ENCODE measurements at places on chromosomes 11 and 22.

DNA sequence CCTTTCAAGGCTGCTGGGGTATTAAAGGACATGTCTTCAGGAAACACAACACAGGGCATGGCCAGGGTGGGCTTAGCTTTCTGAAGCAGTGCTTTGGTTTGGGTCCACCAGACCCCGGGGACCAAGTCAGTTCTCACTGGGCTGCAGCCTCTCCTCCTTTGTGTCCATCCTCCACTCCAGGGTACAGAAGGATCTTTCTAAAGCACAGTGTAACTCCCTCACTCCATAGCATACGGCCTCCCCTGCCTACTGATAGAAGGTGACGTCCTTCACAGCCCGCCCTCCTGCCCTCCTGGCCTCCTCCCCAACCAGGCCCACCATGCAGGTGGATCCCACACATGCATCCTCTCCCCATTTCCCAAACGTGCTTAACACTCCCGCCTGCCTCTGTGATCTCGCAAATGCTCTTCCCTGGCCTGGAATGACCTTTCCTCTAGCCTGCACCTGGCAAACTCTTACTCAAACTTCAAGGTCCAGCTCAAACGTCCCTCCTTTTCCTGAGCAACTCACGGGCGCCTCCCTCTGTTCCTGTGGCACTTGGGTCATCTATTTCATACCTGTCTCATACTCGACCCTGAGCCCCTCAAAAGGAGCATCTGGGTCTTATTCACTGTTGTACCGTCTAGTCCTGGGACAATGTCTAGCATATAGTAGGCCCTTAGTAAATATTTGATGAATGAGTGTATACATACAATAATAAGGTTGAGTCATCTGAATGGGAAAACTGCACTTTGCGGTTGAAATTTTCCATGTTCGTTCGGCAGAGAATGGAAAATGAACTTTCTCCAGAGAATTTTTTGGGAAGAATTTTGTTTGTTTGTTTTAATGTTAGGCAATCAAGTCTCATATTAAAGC is 187.7 kb downstream of the EFCAB6 start:
- no peak for DNase-seq

DNA sequence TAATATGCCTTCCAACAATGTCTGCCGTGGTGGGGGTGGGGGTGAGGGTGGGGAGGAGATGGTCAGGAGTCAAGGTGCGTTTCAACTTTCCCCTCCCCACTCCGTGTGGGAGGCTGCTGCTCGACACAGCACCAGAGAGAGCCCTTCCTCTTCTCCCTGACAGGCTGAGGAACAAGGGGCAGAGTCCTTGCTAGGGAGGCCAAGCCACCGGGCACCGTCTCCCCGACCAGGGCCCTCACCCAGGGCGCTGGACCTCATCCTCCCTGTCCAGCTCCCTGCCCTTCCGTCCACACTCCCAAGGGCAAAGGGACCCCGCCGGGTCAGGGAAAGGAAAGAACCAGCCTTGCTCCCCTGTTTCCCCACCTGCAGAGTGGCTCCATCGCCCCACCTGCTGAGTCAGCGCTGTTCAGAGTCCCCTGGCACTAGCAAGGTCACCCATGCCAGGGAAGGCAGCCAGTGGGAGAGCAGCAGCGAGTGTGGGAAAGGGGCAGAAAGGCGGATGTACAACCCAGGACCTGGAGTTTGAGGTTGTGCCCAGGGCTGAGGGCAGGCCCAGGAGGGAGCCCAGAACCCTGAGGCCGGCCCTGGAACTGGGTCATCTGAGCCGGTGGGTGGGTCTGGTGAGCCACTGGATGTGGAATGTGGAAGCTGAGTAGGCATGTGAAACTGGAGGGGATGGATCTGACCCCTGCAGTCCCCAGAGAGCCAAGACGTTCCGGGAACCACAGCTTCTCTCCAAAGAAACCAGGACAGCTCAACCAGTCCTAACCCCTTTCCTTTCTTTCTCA is 47.2 kb downstream of the BUD13 start:
- DNase-seq, result no peak

DNA sequence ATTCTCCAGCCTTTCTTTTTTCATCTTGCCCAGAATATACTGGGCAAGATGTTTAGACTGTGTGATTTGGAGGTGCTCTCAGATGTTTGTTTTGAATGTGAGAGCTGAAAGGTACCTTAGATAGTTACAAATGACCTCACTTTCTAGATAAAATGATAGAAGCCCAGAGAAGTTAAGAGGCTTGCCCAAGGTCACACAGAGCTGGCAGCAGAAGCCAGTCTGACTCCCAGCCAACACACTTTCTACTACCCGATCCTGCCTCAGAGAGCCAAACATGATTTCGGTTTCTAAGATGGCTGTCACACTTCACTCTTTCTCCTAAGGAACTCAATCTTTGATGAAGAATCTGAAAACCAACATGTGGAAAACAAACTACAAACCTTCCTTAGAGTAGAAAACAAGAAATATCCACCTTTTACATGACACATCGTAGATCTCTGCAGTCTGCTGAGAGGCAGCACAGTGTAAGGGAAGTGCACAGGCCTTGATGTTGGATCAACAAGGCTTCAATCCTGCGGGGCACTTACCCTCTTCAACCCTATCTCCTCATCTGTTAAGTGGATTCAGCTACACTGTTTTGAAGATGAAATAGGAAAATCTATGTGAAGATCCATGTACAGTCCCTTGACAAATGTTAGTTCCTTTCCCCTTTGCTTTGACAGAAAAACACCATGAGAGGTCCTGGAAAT is 58.6 kb downstream of the SYTL2 start:
- no peak for DNase-seq

- no peak for DNase-seq
Observed at GRCh38 chr22:27372969-27373670, 428.4 kb downstream of the MN1 start.

GRCh38 chr11:61356706-61357105 is 5.0 kb downstream of the CYB561A3 start:
- no peak for DNase-seq

DNA sequence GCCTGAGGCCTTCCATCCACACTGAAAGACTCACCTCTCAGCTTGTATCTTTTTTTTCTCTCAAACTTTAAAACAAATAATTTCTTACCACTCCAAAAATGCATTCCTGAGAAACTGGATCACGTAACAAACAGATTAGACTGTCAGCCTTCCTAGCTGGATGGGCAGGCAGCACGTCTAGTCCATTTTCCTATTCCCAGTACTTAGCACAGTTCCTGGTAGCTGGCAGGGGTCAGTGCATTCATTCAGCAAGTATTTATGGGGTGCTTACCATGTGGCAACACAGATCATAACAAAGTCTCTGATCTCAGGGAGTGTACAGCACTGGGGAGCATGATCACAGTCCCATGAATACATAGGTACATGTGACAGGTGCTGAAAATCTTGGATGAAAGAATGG is 89.6 kb downstream of the UBASH3B start:
- DNase-seq, result no peak

DNA sequence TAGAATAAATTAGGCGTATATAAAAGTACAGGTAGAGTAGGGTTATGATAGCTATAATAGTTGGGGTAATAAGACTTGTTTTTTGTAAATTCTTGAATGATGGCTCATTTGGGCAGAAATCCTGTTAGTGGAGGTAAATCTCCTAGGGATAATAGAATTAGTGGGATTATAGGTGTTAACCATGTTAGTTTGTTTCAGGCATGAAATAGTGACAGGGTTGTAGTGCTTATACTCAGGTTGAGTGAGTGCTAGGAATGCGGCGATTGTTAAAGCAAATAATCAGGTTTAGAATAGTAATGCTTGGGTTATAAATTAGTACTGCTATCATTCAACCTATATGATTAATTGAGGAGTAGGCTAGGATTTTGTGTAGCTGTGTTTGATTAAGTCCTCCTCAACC is 297.1 kb downstream of the DYNC2H1 start:
- DNase-seq, result no peak

GRCh38 chr11:44904261-44905020 is 46.2 kb downstream of the TP53I11 start:
- no peak for DNase-seq

DNA sequence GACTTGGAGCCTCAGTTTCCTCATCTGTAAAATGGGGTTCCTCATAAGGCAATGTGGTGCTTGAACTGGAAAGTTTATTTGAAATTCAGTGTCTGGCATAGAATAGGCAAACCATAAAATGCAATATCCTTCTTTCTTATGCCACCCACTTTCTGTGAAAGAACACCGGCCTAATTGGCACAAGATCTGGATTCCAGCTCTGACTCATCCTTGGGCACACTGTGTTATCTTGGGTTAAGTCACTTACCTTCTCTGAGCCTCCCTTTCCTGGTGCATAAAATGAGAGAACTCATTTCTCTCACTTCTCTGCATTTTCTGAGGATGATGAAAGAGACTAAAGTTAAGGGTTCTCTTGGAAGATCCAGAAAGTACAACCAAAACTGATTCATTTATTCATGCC is 5.1 kb downstream of the INSC start:
- DNase-seq, result no peak

DNA sequence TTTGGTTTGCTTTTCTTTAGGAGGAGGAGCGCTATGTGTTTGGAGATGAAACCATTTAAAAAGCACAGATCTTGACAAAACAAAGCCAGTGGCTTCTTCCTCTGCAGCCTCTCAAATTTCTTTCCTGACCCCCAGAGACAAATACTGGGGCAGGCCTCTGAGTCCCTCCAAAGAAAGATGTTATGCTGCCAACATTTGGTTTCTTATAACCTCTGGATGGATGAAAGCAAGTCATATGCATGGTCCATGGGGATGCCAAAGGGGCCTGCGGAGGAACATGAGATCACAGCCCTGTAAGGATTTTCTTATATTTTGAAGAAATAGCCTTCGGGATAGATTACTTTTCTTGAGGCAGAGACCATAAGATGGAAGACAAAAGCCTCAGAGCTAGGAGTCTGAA is 179.1 kb downstream of the TENM4 start:
- no peak for DNase-seq

DNA sequence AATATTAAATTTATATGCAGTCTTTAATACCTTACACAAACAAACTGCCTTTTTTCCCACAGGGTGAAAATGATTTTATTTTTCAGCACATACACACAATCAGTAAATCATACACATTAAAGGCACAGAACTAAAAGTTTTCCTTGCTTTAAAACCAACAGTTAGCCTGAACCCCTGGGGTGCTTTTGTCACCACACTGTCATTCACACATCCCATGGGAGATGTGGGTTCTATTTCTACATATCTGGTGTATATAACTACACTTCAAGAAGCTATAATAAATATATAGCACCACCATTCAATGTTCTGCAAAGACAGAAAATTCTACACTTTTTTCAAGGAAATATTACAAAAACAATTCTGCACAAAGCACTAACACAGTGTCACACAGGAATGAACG is 197.0 kb downstream of the GUCY1A2 start:
- no peak for DNase-seq

DNA sequence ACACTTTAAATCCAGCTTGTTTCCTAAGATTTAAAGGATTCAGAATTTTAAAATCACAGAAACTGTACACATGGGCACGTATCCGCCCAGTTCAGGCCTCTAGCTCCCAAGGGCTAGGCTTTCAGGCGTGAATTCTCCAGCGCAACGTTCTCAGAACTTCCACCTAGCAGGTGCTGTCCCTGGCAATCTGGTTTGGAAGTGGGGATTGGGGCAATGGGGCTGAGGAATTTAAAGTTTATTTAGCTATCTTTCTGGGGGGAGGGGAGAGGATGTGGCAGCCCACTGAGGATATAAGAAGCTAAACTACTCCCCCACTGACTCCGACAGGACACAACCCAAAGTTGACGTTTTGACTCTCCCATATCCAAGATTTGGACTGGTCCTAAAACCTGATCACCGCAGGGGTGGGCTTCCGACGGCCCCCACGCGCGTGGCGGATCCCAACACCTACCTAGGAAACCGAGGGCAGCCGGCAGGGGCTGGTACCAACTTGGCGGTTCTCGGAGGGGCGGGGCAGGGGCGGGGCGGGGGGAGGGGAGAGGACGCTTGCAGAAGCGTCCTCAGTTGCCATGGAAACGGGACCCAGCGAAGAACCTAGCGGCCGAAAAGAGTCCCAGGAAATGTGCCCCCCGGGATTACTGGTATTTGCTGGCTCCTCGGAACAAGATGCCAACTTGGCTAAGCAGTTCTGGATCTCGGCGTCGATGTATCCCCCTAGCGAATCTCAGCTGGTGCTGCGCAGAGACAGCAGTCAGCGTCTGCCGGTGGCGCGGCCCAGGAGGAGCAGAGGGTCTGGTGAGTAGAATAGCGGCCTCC is at the start of gene HOATZ:
HOATZ (plus strand) TSS at position 563 of the 816 bp plus-strand sequence; CDS start at position 570, 7 bp downstream.
- DNase-seq, result no peak

- no peak for DNase-seq
Observed at GRCh38 chr11:69165775-69166174, 10.0 kb downstream of the SMIM38 start.

DNA sequence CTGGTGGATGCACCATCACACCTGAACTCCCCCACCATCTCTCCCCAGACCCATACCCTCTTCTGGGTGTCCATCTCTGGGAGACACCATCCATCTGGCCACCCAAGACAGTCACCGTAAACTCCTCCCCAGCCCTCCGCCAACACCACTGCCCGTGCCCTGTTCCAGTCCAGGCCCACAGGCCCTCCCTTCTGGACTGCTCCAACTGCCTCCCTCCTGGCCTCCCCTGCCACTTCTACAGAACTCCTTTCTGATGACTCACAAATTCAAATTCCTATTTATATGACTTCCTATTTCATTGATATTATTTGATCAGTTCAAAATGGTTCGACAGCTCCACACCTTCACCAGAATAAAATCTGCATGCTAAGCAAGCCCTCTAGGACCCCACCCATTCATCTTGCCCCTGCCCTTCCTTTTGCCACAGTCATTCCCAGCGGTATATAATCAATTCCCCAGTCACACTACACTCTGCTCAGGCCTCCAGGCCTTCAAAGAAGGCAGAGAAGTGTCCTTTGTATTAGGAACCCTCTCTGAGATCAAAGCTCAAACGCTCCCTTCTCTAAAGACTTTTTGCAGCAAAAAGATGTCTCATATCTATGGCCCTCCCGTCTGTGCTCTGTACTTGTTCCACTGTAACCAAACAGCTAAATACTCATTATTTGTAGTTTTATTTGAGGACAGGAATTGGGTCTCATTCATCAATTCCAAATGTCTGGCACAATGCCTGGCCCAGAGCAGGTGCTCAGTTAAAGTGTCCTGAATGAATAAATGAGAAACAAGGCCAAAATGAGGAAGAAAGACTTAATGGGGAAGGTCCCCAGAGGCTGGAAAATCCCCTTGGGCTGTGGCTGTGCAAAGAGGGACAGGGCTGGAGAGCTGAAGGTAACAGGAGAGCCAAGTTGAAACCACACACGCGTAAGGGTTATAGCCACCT is 29.0 kb downstream of the MYH9 start:
- no peak for DNase-seq

- no peak for DNase-seq
Observed at GRCh38 chr22:19438298-19438697, 6.0 kb downstream of the MRPL40 start.

GRCh38 chr22:43988960-43989359 is 33.7 kb downstream of the SAMM50 start:
- DNase-seq, result no peak

DNA sequence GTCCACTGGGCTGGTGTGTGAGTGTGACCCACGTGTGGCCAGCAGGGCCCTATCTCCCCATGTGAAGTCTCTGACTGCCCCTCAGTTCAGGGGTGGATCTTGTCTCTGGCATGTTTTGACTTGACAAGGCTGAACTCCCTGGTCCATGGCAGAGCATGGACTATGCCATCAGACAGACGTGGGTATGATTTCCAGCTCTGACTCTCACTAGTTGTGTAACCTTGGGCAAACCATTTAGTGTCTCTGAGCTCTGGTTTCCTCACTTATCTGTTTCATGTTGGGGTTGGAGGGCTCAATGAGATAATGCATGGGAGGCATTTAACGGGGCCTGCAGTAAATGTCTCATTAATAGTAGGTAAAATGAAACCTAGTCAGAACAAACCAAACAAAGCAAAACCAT is 254.5 kb upstream of the NARS2 start:
- DNase-seq, result no peak
